ENCODE measurements at places on chromosomes 5 and 9.

DNA sequence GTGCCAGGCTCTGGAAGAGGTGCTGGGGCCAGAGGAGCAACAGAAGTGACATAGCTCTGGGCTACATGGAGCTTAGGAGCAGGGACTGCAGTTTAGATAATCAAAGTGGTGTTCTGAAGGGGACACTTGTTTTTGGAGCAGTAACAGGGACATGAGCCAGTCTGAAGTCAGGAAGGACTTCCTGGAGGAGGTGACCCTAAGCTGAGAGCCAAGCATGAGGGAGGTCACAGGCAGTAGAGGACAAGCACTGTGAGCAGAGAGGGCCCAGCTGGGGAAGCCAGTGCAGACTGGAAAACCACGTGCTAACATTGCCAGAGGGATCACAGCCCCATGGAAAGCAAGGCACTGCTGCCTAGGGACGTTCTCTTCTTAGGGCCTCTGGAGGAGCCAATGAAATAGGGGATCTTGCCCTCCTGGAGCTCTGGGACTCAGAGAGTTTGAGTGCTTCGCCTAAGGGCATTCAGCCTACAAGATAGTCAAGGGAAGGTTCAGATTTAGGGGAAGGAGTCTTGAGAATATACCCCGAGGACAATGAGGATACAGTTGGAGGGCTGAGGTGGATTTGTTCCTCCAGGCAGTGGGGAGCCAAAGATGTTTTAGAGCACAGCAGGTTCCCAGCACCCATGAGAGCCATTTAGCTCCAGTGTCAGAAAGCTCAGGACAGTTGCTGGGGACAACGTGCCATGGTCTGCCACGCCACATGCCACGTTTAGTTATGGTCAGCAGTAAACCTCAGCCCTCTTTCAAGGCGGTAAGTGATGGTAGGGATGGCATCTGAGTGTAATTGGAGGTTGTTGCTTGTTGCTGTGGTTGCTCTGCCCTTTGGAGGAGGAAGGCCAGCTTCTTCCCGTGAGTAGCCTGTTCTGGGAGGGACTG lies 40.5 kb upstream of the SH3PXD2B start:
- no peak for DNase-seq

DNA sequence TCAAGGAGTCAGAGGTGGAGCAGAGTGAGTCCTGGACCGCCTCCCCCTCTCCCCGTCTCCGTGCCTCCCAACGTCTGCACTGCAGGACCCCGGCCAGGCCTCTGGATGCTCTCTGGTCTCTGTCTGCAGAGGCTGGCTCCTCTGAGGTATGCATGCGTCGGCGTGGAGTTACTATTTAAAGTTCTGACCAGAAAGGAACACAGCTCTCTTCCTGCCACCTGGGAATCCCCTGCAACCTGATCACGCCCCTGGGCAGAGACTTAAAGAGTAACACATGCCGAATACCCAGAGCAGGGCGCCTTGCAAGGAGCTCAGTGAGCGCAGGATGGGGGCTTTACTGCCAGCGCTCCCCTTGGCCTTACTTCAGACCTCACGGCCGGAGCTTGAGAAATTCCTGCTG lies 16.0 kb downstream of the ANXA6 start:
- DNase-seq: no peak

DNA sequence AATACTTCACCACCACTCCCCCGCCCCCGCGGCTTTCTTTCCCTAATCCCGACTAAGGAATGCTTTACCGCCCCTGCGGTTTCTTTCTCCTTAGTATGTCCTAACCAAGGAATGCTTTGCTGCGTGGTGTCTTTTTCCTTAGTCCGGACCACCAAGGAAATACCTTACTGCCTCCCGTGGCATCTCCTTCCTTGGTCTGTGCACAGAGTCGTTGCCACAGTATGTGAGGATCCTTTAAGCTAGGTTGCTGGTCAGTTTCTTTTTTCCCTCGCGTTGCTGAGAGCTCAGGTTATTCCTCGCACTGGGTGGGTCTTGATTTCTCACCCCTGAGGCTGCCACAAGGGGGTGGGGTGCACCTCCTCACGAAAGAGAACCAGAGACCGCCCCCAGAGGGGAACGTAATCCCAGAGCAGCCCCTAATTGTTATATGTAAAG lies 309.4 kb downstream of the NR3C1 start:
- DNase-seq: no peak

DNA sequence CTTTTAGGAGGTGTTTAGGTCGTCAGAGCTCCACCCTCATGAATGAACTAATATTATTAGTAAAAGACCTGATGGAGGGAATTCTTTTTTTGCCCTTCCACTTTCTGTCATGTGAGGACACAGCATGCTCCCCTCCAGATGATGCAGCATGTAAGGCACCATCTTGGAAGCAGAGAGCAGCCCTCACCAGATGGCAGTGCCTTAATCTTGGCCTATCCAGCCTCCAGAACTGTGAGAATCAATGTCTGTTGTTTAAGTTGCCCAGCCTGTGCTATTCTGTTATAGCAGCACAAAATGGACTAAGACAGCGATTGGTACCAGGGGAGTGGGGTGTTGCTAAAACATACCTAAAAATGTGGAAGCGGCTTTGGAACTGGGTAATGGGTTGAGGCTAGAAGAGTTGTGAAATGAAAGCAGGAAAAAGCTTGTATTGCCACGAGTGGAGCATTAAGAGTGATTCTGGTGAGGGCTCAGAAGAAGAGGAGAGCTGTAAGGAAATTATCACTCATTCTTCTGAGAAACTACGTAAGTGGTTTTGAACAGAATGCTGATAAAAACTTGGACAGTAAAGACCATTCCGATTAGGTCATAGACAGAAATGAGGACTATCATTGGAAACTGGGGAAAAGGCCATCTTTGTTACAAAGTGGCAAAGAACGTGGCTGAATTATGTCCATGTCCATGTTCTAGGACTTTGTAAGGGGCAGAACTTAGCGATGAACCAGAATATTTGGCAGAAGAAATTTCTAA lies 28.6 kb downstream of the PTPDC1 start:
- no peak for DNase-seq

GRCh38 chr5:177189416-177189815 lies 55.8 kb downstream of the NSD1 start:
- no peak for DNase-seq

GRCh38 chr5:170176916-170177315 lies 55.9 kb upstream of the C5orf58 start:
- no peak for DNase-seq

DNA sequence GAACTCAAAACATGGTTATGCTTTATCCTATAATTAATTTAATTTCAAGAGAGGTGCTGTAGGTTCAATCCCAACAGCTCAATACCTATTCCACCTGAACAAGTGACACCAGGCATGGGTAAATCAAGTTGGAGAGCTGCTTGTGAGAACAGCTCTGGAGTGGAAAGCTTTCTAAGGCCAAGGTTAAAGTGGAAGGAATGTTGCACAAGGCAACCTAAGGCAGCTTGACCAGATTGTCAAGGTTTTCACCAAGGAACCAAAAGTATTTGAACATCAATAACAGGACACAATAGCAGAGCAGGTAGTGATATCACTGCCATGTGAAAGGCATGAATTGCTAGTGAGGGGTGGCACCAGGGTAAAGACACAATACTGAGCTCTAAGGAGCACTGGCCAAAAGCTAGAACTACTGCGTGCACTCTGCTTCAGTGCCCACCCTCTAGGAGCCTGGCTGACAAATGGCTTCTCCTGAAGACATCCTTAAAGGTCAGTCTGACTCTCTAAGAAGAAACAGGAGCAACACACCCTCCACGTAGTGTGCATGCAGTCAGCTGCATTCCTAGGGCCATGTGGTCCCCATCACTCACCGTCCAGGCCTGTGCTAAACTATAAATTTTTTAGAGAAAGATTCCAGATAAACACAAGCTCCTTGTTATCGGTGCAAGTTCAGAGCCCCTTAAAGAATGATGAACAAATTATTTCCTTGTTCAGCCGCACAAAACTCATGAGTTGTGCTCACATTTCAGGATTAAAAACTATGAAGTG lies 677.7 kb upstream of the KLF4 start:
- no peak for DNase-seq

GRCh38 chr5:179615203-179615602 lies 8.3 kb downstream of the HNRNPH1 start:
- DNase-seq: no peak

GRCh38 chr9:36848946-36849345 lies 185.1 kb downstream of the PAX5 start:
- no peak for DNase-seq

GRCh38 chr5:128274441-128274840 lies 190.9 kb downstream of the SLC12A2 start:
- DNase-seq: no peak

DNA sequence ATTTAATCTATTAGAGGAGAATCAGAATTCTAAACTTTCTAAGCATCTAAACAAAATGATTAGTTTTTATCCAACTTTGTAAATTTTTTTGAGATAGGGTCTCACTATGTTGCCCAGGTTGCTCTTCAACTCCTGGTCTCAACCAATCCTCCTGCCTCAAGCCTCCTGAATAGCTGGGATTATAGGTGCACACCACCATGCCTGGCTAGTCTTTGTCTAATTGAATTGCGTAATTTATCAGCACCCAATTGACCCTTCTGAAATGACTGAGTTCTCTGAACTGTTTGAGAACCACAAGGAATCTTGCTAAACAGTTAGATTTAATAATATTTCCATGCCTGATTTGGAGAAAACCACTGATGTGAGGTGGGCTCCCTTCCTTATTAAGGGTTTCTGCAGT lies 75.7 kb downstream of the PJA2 start:
- no peak for DNase-seq

- peak; percentile 32 for DNase-seq
Measured at GRCh38 chr9:26326563-26326962, 566.0 kb downstream of the CAAP1 start.

- DNase-seq: no peak
Measured at GRCh38 chr9:134391319-134392231, 65.3 kb downstream of the RXRA start.

- no peak for DNase-seq
Measured at GRCh38 chr9:121960665-121961064, 132.4 kb downstream of the TTLL11 start.

DNA sequence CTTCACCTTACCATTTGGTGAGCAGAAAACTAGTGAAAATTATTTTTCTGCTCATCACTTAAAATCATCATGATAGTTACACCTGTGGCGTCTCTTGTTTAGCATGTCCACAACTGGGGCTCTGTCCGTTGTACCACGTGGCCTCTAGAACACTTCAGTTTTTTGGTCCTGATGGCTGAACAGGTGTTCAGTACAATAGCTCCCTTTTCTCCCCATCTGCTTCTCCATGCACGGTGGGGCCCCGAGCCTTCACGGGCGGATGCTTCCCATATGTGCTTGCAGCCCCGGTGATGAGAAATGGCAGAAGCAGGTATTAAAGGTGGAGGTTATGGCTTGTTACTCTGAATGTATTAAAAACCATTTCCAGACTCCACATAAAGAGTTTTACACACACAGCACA lies 304.1 kb downstream of the CWC27 start:
- no peak for DNase-seq

GRCh38 chr5:10319202-10319851 lies 11.6 kb upstream of the CMBL start:
- DNase-seq: no peak

DNA sequence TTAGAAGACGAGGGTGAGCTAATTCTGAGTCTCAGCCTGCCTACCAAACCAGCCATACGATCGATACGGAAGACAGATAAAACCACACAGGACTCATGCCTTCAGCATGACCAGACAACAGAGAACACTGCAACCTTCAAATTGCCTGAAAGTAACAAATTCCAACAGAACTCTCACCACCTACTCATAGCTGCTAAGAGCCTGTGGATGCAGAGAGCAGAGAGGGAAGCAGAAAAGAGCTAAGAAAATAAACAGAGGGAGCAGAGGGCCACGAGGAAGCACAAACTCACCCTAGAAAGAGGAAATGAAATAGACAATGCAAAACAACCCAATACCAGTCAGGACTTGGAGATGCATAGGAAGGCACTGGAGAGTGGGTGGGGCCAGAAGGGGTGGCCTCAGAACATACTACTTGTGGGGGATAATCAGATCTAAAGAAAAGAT lies 86.7 kb upstream of the TAS2R1 start:
- DNase-seq: no peak

DNA sequence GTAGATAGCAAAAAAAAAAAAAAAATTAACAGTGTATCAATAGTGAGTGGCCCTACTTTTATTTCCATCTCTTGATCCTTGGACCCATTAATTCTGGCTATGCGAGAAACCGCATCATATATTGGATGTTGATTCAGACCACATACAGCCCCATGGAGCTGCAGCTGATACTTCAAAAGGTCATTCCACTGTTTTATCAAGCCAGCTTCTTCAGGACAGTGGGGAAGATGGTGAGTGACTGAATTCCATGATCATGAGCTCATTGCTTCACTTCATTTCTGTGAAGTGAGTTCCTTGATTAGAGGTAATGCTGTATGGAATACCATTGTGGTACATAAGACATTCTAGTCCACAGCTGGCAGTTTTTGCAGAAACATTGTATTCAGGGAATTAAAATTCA lies 222.9 kb upstream of the MEF2C start:
- DNase-seq: no peak

DNA sequence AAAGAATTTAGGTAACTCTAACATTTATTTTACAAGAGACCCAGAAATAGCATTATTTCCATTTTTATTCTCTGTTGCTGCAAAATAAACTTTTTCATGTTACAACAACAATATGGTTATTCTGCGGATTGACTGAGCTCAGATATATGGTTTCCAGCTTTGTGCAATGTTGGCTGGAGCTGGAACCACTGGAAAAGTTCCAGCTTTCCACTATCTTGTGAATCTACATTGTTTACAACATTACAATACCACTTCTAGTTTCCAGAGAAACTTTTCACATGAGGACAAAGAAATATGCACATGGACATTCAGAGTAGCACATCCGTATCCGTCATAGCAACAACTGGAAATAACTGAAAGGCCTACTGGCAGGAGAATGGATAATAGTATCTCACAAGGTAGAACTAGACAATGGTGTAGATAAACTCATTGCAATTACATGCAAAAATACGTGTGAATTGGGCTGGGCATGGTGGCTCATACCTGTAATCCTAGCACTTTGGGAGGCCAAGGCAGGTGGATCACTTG lies 436.1 kb upstream of the ADAMTS16 start:
- no peak for DNase-seq

- DNase-seq: no peak
Measured at GRCh38 chr9:109403116-109403515, 82.3 kb upstream of the EPB41L4B start.

DNA sequence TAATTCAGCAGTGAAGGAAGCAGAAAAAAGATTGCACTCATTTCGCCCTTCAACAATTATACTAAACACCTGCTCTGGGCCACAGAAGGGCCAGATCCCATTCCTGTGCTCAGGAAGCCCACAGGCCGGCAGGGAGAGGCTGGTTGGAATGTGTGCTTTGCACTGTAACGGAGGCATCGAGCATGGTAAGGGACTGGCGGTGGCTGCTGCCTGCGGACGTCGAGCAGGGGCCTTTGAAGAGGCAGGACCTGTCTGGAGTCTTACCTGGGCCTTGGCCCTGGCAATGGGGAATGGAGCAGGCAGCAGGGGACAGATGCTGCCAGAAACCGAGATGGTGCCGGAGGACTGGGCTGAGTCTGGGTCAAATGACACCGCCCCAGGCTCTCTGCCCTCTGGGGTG lies 97.8 kb downstream of the KCNIP1 start:
- DNase-seq: no peak

Data from HEK293T (cell line).